Activated T-cell treated with anti-CD3 and anti-CD28 coated beads for 24 hours (primary cell): ENCODE measurements at places on chromosomes 12 and 14.

GRCh38 chr12:95269892-95270291 lies 52.3 kb downstream of the VEZT start:
- no peak for DNase-seq

DNA sequence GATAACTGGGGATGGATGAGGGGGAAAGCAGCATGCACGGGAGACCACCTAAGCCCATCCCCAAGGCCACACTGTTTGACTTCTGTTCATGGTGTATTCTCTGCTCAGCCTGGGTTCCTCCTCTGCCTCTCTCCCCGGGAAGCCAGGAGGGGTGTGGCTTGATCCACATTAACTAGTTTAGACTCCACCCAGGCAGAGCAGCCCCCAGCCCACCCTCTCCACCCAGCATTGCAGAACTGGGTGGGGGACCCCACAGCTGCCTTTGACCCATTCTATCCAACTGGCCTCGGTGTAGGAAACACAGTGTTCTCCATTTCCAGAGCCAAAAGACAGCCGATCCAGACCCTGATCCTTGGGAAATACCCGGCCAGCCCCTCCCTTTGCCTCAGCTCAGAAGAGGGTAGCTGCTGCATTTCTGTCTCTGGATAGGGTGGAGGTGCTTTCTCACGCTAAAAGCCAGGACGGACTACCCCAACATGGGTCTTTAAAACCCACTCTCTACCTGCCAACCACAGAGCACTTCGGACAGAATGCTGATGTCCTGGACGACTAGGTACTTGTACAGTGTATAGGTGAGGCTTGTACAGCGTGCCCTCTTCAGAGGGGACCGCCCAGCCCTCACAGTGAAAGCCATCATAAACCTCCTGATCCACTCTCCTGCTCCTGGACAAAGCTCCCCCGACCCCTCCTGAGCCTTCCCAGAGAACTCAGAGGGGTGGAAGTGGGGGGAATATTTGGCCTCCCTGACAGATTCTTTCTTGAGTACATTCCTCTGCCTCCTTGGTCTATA lies 9.4 kb downstream of the SPRYD3 start:
- DNase-seq = no peak

DNA sequence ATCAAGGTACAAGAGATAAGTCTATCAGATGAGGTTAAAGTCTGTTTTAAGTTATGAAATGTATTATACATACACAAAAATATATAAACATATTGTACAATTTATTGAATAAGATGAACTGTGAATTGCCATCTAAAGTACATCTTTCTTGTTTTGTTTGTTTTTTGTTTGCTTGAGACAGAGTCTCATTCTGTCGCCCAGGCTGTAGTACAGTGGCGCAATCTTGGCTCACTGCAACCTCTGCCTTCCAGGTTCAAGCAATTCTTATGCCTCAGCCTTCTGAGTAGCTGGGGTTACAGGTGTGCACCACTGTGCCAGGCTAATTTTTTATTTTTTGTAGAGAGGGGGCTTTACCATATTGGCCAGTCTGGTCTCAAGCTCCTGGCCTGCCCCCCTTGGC lies 10.0 kb upstream of the PPP4R3A start:
- DNase-seq = no peak

- DNase-seq = no peak
Observed at GRCh38 chr12:129776977-129777667, 126.7 kb downstream of the TMEM132D start.

DNA sequence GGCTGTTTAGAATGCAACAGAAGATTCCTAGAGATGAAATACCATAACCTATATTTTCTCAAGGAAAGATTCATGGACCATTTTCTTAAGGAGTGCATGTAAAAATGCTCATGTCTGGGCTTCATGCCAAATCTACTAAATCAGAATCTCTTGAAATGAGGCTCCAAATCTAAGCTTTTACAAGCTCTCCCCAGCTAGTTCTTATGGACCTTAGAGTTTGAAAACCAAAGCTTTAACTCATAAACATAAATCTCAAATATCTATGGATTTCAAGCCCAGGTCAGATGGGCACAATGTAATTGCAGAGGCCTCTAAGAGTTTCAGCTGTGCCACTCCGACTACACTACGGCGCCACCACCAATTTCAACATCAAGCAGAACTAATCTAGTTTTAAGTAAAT lies 117.3 kb upstream of the CAND1 start:
- DNase-seq = no peak

- DNase-seq = no peak
Observed at GRCh38 chr14:22552001-22552826, 36.8 kb downstream of the DAD1 start.

- DNase-seq = no peak
Observed at GRCh38 chr14:71365361-71365760, 458.1 kb downstream of the PCNX1 start.

DNA sequence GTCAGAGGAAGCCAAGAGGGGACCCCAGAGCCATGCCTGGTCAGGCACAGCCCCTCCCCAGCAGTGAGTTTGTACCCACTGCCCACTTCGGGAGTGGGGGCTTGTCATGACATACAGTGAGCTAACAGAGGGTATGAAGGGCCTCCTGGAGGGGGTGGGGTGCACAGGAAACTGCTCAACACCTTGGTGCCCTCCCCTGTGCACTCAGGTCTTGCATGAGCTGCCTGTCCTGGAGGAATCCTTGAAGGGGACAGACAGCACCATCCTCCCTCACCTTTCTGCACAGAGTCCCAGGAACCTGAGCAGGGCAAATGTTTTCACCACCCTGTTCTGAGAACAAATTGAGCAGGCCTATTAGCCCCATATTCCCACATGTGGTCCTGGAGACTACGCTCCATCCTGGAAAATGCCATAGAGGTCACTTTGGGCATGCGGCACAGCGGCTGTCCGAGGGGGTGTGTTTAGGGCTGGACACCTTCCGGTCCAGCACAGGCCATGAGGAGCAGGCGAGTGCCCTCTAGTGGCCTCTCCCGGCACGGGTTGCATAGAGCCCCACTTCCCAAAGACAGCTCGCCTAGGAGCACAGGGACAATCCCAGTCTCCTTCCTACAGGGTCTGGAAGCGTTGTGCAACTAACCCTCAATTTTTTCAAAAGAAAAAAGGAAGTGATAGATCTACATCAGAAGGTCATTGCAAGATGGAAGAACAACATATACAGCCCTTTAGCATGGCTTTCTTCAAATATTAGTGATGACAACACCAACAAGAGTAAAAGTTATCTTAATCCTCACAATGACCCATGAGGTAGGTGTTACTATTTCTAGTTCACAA lies 31.9 kb upstream of the ZFP36L1 start:
- no peak for DNase-seq

DNA sequence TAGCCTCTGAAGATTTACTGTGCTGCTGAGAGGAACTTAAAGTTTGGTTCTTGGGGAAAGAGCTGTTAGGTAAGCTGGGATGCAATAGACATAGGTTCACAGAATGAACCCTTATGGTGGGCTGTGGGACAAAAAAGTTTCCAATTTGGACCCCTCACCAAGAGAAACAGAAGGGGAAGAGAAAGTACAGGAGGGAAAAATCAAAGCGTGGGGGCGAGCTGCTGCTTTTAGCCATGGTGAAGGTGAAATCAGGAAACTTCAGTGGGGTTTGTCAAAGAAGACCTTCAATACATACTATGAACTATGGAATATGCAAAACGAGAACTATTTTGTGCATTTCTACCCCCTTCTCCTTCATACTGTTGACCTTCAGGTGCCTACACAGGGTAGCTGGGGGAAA lies 10.6 kb upstream of the NINJ2 start:
- no peak for DNase-seq

DNA sequence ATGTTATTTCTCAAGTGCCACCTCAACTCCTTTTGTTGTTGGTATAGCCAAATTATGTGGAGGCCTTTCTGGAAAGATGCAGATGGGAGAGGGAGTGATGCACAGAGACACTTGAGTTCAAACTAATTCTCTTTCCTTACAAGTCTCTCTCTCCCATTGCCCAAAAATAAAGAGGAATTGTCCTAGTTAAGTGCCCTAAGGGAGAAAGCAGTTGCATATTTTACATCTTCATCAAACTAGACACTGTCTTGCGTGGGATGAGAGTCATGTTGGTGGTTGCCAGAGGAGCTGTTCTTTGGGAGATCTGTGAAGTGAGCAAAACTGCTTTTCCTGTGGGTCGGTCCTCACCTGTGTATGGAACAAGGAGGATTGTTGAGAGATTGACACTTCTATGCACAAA lies 72.2 kb downstream of the EP400 start:
- DNase-seq = no peak

DNA sequence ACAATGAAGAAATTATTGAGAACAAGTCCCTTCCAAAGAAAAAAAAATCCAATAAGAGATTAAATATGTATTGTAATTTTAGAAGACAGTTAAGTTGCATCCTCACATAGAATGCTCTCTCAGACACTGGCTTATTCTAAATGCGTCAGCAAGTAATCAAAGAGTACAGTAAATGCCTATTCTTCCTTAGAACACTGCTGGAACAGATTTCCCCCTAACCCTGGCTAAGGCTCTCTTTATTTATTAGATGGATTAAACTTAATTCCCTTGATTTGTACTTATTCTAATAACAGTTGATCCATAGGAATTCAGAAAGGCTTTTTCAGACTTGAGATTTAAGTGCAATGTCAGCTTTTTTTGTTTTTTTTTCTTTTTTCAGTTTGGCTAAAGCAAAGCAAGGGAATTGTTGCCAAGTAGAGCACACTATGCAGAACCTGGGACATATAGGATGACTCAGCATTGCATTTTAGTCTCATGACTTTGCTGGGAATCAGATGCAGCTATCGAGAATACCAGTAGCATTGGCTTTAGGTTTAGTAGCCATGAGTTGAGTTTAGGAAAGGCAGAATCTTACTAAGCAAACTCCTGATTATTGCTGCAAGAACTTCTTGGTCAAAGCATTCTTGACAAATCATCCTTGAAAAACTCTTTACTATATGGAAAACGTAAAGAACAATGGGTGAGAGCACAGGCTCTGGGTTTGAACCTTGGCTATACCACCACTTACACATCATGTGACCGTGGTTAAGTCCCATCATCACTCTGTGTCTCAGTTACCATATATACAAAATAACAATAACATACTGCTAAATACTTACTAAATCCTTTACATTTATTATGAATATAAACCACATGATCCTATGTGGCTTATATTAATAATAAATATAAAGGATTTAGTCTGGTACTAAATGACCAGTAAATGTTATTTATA lies 26.7 kb downstream of the MED21 start:
- DNase-seq = no peak

DNA sequence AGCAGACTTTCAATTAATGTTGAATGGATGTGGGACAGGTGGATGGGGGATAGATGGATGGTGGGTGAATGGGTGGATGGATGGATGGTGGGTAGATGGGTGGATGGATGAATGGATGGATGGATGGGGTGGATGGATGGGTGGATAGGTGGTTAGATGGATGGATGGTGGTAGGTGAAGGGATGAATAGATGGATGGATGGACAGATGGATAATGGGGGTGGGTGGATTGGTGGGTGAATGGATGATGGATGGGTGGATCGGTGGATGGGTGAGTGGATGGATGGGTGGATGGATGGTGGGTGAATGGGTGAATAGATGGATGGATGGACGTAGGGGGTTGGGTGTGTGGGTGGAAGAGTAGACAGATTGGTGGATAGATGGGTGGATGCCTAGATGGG lies 14.0 kb upstream of the INF2 start:
- DNase-seq = no peak

- DNase-seq = no peak
Observed at GRCh38 chr14:95818581-95818980, 58.1 kb upstream of the TUNAR start.

GRCh38 chr12:101920906-101921305 lies 43.5 kb downstream of the DRAM1 start:
- no peak for DNase-seq

DNA sequence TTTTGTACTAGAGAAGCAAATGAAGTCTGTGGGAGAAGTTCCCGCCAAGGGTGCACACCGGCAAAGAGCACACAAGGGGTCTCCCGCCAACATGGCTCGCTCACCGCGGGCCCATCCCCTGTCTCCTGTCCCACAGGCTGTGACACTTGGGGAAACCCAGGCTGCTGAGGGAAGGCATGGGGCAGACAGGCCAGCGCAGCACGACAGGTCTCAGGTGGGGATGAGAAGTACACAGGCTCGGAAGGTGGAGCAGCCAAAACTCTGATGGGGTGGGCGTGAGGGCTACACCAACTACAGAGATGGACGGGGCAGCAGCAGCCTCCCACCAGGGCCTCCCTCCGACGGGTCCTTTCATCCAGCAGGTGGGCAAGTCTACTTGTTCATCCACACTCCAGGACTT lies 64.4 kb downstream of the RNF34 start:
- DNase-seq = no peak

DNA sequence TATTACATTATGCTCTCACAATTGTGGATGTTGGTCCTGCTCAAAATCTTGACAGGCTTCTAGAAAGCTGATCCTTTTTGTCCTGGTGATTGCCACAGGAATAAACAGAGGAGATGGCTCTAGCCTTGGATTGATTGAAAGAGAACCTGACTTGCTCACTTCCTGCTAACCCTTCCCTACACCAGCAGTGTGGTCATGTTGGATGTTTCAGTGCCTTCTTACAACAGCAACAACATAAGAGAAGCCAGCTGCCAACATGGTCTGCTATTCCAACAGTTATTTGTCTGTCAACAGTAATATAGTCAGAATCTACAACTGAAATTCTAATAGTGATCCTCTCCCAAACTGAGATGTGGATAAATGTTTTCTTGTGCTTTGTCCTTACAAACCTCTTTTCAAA lies 311.6 kb upstream of the DIO2 start:
- DNase-seq = no peak

DNA sequence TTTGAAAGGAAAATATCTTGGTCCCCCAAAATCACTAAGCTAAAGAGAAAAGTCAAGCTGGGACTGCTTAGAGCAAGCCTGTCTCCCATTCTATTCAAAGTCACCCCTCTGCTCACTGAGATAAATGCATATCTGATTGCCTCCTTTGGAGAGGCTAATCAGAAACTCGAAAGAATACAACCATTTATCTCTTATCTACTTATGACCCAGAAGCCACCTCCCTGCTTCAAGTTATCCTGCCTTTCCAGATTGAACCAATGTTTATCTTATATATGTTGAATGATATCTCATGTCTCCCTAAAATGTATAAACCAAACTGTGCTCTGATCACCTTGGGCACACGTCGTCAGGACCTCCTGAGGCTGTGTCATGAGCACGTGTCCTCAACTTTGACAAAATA lies 14.6 kb upstream of the CCDC196 start:
- no peak for DNase-seq

DNA sequence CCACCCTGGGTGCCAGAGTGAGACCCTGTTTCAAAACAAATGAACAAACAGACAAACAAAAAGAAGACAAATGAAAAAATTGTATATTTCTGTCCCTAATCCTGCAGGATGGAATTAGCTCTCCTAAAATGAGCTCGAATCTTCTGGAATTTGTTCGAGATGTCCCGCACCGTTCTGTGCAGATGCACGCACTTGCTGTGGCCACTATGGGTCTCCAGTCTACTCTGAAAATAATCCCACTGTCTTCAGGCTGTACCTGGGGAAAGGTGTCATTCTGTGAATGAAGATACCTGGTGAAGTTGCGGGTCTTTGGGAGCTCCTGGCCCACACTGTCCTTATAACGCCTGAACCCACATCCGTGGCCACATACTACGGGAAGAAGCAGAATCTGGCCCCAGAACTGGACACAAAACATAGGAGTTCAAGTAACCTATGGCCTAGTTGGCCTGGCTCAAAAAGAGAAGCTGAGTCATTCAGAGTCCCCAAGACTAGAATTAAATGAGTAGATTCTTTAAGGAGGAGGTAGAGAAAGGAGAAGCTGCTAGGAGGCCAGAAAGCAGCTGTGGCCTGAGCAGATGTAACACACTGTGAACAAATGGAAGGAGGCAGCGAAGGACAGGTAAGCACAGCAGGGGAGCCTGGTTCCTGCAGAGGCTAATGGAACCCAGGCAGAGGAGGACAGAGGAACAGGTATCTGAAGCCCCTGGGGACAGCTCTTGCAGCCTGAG lies 108.6 kb downstream of the FOXN3 start:
- no peak for DNase-seq
